ENCODE measurements at places on chromosomes 12 and 14.

- DNase-seq = no peak
Observed at GRCh38 chr12:106461730-106462129, 104.2 kb downstream of the POLR3B start.

DNA sequence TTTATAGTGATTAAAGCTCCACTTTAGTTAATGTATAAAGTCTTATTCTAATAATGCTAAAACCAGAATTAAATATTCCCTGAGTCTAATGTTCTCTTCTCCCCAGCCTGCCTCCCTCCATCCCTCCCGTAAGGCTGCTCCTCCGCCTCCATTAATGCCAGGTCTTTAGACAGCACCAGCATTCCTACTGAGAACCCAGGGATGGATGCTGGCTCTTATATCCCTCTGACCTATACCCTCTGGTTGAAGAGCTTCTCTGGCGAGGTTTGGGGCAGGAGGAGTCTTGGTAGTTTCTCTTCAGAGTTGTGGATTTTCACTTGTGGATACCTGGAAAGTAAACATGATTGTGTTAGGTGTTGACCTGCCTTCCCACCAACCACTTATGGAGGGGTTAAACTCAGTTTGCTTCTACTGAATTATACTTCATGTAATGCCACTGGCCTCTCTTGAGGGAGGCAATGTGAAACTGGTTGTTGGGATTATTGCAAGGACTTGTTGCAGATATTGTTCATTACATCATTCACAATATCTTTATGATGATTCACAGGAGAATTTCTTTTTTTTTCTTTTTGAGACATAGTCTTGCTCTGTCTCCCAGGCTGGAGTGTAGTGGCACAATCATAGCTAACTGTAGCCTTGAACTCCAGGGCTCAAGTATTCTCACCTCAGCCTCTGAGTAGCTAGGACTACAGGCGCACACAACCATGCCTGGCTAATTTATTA is 11.1 kb upstream of the SMAGP start:
- DNase-seq = no peak

- DNase-seq = no peak
Observed at GRCh38 chr14:74400919-74401503, 25.0 kb downstream of the SYNDIG1L start.

DNA sequence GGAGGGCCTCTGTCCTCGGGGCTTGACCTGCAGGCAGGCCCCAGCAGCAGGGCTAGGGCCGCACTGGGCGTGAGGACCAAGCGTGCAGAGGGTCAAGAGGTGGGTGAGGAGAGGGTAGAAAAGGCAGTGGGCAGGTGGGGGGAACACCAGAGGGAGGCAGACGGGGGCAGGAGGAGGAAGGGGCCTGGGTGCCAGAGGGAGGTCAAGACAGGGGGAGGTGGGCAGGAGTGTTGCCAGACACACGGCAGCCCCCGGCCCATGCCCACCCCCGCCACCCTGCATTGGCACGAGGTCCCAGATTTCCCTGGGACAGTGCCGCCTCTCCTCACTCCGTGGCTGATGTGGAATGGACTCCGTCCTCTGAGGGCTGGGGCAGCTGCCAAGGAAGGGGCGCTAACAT is 8.2 kb downstream of the TMEM121 start:
- no peak for DNase-seq

- no peak for DNase-seq
Observed at GRCh38 chr12:34393821-34394150, 371.5 kb downstream of the ALG10 start.

- DNase-seq = no peak
Observed at GRCh38 chr14:29712601-29713000, 215.0 kb downstream of the PRKD1 start.

DNA sequence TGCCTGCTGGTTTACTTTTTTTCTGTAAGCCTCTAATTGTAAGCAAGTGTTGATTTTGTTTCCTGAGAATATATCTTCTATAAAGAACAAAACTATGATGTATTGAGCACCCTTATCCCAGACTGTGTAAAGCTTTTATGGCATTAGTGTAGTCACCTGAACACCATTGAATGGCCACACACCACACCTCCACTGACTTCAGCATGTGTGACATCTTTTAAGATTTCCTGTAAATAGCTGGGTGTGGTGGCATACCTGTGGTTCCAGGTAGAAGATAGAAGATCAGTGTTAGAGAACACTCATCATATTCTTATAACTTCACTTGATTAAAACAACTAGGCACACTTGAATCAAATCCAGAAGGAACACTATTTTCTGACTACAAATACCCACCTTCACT is 51.3 kb downstream of the WBP11 start:
- DNase-seq = no peak

DNA sequence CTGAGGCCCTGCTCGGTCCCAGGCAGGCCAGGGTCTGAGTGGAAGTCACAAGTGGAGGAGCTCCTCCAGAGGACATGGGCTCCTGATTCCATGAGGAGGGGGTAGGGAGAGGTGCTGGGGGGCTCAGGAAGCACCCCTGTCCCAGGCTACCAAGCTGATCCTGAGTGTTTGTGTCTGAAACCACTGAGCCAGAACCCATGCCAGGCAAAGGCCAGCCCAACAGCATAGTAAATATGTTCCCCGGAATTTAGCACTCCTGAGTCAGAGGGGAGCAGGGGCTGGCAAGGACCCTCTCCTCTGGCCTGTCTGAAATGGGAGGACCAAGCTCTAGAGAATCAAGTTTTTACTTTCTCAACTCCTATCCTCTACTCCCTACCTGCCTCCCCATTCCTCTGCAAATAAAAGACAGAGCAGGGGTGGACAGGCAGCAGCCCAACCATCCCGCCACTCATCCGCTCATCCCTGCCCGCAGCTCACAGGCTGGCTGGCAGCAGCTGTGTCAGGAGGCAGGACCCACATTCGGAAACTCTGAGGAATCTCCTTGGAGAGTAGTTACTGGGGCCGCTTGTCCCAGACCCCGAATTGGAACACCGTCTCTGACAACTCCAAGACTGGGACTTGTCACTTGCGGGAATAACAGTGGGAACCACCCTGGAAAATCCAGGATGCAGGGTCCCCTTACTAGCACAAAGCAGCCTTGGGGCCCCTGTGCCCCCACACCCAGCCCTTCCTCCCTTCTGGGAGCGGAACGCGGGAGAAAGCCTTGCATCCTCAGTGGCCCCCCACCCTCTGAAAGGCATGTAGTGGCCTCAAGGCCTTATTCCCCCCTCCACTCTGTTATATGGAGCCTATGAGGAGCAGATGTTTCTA is 102.5 kb downstream of the ZFP36L1 start:
- no peak for DNase-seq

GRCh38 chr12:84408936-84409335 is 503.7 kb downstream of the SLC6A15 start:
- no peak for DNase-seq

DNA sequence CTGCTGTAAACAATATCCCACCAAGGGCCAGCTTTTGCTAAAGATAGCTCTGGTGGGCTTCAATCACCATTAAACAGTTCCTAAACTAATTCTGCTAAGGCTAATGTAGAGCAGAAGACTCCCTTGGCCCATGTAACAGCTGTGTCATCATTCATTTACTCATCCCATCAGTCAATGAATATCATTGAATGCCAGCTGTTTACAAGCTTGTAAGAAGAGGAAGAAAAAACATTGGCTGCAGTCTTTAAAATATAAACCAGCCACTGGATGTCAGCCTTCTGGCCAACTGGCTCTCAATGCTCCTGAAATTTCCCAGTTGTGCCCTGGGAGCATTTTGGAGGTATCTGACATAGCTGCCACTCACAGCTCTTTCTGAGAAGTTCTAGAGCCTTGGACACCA is 18.0 kb upstream of the MAP3K9 start:
- no peak for DNase-seq
